ENCODE measurements at places on chromosomes 1 and 21.

DNA sequence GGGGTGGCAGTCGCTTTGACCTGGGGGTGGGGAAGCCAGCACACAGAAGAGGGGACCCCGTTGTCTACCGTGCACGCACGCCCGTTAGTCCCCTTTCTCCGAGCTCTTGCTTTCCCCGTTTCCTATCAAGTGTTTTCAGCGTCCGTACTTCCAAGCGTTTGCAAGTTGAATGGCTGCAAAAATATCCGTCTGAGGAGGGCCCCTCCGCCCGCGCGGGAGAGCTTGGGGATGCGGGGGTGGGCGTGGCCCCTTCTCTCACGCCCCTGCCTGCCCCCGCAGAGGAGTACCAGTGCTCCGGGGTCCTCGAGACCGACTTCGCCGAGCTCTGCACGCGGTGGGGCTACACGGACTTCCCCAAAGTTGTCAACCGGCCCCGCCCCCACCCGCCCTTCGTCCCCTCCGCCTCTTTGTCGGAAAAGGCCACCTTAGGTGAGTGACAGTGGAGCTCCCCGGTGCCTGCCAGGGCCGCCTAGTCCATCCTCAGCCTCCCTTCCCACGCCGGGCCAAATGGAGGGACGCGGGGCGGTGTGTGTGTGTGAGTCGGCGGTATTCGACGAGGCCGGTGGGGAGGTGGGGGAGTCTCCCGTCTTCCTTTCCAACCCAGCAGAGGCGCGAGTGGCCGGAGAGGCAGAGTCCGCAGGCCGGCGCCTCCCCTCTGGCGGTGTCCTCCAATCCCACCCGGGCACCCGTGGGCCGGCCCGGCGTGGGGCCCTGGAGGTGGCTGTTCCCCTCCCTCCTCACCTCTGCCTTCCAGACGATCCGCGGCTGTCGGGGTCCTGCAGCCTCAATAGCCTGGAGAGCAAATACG is 3.4 kb downstream of the LRRC71 start:
- no peak for DNase-seq

DNA sequence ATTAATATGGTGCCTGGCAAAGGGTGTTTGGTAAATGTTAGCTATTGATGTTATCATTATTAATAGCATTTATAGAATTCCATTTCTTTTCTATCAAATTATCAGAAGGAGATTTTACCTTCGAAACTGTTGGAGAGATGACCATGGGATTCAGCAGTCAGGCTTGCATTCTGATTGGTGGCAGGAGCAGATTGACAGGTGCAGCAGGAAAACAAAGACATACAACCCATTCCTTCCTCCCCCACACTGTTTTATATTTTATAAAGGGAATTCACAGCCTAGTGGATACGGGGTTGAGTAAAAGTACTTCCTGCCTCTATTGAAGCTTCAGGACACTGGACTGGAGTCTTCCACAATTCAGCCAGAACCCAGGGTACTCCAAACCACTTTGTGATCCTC is 55.1 kb upstream of the SYT14 start:
- DNase-seq, result no peak

DNA sequence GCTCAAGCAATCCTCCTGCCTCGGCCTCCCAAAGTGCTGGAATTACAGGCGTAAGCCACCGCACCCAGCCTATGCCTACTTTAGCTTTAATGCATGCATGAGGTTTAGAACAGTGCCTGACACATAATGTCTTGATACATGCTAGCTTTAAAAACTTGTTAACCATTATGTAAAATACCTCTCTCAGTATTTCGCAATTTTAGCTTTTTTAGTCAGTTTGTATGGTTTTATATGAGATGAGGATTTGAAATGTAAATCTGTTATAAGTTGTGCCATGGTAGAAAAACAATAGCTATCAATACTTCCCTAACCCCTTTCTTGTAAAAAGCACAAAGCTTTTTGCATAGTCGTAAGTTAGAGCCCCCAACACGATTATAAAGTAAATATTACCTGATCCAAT is 4.7 kb upstream of the AKNAD1 start:
- no peak for DNase-seq

- peak; percentile 75 for DNase-seq
These were observed 1.4 kb downstream of the APP start for GRCh38 chr21:26169061-26169610.

DNA sequence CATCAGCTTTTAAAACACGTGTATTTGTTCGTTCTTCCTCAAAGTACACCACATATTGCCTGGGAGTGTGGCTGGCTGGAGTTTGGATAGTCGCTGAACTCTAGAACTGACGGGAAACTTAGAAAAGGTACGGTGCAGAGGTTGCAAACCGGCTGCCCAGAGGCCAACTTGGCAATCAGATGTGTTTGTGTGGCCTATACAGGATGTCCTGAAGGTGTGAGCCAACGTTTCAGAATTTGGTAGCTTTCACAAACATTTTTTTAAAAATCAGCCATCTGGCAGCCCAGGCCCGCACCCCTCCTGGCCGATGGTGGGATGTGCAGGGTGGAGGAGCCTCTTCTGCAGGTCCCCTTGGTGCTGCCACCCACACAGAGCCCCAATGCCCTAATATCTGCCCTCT is 73.6 kb upstream of the SLC25A33 start:
- DNase-seq, result no peak

- no peak for DNase-seq
These were observed 27.4 kb downstream of the LAMB3 start for GRCh38 chr1:209624558-209625549.

DNA sequence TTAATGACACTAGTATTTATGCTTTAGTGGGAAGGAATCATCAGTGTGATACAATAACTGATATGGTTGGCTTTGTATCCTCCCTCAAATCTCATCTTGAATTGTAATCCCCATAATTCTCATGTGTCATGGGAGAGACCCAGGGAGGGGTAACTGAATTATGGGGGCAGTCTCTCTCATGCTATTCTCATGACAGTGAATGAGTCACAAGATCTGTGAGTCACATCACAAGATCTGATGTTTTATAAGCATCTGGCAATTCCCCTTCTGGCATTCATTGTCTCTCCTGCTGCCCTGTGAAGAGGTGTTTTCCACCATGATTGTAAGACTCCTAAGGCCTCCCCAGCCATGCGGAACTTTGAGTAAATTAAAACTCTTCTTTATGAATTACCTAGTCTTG is 1760.3 kb downstream of the NCAM2 start:
- DNase-seq, result no peak

DNA sequence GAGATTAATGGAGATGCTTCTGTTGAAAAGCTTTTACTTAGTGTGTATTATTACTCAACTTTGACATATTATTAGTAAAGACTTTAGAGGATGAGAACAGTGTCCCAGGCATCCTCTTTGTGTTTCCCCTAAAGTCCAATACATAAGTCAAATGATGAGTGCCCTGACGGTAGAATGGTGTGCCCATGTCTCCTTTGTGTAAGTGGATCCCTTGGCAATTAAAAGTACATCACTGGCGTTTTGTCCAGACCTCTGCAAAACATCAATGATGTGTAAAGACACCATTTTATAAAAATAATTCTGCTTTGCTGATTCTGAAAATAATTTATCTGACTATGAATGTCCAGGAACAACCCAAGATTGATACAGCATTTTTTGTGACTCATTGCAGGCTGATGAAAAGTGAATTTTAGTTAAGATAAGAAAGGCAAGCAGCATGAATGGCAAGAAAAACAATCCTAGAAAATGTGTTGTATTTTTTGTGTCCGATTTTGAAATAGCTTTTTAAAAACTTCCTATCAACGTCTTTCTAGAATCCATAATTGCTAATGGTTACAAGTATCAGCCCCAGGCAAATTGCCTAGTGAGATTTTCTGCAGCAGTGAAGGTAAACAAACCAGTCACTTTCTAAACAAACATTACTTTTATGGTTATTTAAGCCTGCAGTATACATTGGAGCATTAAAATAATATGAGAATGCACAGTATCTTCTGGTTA is 251.5 kb downstream of the PTPRC start:
- DNase-seq, result no peak

- DNase-seq, result no peak
These were observed 228.6 kb downstream of the DSCAM start for GRCh38 chr21:40618191-40618973.

DNA sequence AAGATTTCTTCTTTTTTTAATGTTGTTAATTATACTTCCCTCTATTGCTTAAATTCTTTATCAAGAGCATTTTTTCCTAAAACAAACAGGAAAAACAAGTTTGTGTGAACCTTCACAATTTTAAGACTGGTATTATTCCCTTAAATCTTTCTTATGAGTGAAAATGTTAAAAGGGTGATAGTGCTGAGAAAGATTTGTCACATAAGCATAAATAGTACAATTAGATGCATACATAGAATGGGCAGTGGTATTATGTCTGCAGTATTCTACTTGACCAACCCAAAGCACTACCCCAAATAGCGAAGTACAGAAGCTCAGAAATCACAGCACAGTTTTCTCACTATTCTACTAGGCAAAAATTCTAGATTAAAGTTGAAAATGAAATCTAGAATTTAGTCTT is 18.0 kb downstream of the GOLPH3L start:
- no peak for DNase-seq

DNA sequence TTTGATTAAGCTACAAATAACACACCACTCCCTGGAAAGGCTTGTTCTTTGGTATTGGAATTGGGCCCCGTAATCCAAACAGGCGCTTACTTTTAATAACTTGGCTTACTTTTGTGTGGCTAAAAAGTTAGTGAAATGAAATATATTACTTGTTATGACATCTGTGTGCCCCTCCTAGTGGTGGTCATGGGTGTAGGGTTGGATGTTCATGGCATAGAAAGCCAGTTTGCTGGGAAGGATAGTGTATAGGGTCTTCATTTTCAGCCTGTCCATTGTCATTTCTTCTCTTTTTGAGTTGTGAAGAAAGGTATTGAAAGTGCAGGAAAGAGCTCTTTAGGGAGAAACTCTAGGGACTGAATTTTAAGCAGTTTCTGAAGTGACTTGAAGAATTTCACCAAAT is 5.9 kb downstream of the CDC14A start:
- peak; percentile 10 for DNase-seq

- DNase-seq, result no peak
These were observed 167.8 kb downstream of the PIGK start for GRCh38 chr1:77051425-77051824.

DNA sequence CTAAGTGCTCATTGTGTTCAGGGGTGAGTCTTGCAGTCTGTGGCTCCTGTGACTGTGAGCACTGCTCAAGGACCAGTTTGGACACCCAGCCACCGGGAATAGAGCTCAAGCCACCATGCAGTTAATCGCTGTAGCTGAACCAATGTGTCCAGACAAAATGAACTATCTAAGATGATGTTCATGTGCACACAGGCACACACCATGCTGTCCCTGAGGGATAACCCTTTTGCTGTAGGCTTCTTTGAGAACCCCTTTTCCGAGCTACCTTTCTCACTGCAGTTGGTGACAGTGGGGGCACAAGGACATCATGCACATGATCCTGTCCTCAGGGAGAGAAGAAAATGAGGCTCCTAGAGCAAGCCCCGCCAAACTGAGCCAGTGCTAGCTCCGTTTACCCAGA is 50.6 kb upstream of the CTBS start:
- DNase-seq, result no peak

GRCh38 chr1:207836591-207837347 is 74.2 kb downstream of the CD34 start:
- DNase-seq, result no peak

- DNase-seq, result no peak
These were observed 138.9 kb downstream of the IGSF21 start for GRCh38 chr1:18246543-18246942.

- DNase-seq, result no peak
These were observed 23.9 kb downstream of the GPR161 start for GRCh38 chr1:168112673-168113305.

GRCh38 chr1:110488867-110489266 is 30.1 kb downstream of the KCNA10 start:
- DNase-seq, result no peak

GRCh38 chr21:38712071-38712470 is 93.7 kb upstream of the ETS2 start:
- no peak for DNase-seq

DNA sequence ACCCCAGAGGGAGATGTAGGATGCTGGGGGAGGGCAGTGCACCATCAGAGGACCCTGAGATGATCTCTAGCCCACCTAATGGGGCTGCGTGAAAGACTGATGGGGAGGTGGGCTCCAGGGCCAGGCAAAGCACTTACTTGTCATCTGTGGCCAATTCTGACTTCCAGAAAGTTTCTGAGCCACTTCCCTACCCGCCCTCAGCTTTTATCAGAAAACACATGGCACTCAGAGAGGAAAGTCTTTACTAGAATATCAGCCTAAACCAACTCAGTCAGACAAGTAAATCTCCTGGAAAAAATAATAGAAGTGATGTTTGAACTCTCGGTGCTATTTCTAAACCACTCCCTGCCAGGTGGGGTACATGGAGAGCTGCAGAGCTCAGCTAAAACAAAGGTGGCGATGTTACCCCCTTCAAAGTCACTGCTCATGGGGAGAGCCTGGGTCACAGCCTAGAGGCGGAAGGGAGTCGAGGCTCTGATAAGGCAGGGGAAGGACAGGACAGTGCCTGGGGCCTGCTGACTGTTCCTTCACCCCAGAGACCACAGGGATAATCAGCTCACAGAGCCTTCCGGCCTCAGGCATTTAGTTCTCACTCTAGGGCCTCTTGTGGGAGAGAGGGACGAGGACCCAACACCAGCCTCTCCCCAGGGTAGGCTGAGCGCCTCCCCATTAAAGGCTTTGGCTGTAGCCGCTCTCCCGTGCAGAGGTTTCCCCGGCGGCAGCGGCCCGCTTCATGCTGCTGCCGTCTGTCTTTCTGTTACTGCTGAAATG is 14.2 kb downstream of the SMIM12 start:
- DNase-seq, result no peak

DNA sequence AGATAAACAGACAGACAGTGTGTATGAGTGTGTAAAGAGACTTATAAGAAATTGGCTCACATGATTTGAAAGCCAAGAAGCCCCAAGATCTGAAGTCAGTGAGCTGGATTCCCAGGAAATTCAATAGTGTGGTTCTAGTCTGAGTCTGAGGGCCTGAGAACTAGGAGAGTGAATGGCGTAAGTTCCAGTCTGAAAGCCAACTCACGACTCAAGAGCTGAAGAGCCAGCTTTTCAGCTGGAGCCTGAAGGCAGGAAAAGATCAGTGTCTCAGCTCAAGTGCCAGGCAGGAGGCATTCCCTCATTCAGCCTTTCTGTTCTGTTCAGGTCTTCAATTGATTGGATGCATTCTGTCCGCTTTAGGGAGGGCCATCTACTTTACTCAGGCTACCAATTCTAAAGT is 257.2 kb downstream of the PLPP3 start:
- no peak for DNase-seq

GRCh38 chr1:225691377-225691776 is 38.5 kb upstream of the ENAH start:
- DNase-seq, result no peak

DNA sequence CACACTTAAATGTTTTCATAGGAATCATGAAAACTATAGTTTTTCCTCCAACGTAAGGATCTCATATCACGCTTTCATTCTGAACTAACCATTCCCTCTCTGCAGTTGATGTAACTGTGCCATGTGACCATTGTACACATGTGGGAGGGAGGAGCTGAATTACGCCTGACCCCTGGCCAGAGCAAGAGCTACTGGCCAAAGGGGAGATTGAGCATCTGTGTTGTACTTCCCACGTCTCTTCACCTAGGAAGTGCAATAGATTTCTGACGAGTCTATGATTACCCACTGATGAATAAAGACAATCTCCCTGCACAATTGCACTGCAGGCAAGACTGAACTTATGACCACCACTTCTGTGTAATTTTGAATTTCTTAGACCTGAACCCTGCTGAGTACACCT is 24.0 kb downstream of the PTPRC start:
- DNase-seq, result no peak

- DNase-seq, result peak; percentile 2
These were observed 1.1 kb upstream of the YBX1 start for GRCh38 chr1:42680921-42681683.

- DNase-seq, result no peak
These were observed 4.7 kb downstream of the MAP1LC3C start for GRCh38 chr1:241994171-241994570.

All from CD4-positive, alpha-beta T cell (primary cell).